ENCODE measurements at places on chromosomes 6 and 20. TPM values are rescaled to one million over a fixed set of nuclear protein-coding genes. Genes with fewer than 3 reads are reported as not detected.

Gene DLK2
- not detected for total RNA-seq

Gene COL9A3
- total RNA-seq = 0.54 TPM

Gene CAGE1
- total RNA-seq = not detected

Gene CRISP3
- not detected for total RNA-seq

Gene RHAG
- not detected for total RNA-seq

Gene HSD17B8
- 15.0 TPM for total RNA-seq

Gene CCDC28A
- 16.5 TPM for total RNA-seq

Gene MUC22
- not detected for total RNA-seq

Gene SLC17A3
- total RNA-seq = 0.63 TPM

Gene FAM184A
- 0.54 TPM for total RNA-seq

Gene NQO2
- 25.7 TPM for total RNA-seq

Gene SIRPD
- total RNA-seq = not detected

Gene SLC4A11
- total RNA-seq = not detected

Gene CDK19
- 8.7 TPM for total RNA-seq

Gene RAD21L1
- not detected for total RNA-seq

Gene TSBP1
- not detected for total RNA-seq

Gene SLC25A27
- 44.4 TPM for total RNA-seq

Gene FAM83B
- not detected for total RNA-seq

Gene ADAM33
- 113 TPM for total RNA-seq

Gene SALL4
- not detected for total RNA-seq

Gene ARHGAP40
- not detected for total RNA-seq

Measured in thoracic aorta (tissue), 2 donors.